ELF-1 (cell line): ENCODE measurements at places on chromosomes 16 and 17.

DNA sequence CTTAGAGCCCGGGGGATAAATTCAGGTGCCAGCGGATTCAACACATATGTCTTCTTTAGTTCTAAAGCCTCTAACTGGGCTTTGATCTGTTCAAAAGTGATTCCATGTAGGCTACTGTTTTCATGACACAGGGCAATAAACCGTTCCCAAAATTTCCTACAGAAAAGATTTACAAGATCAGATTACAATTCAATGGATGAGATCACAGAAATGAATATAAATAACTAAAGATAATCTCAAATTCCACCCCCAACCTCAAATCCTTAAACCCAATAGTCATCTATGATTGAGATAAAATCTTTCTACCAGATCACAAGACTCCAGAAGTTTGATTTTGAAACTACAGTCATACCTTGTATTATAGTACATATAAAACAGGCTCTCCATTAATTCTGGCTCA is 84.3 kb downstream of the CACNG1 start:
- DNase-seq, result no peak

GRCh38 chr17:7123844-7124243 is 9.2 kb upstream of the ASGR2 start:
- DNase-seq, result no peak

DNA sequence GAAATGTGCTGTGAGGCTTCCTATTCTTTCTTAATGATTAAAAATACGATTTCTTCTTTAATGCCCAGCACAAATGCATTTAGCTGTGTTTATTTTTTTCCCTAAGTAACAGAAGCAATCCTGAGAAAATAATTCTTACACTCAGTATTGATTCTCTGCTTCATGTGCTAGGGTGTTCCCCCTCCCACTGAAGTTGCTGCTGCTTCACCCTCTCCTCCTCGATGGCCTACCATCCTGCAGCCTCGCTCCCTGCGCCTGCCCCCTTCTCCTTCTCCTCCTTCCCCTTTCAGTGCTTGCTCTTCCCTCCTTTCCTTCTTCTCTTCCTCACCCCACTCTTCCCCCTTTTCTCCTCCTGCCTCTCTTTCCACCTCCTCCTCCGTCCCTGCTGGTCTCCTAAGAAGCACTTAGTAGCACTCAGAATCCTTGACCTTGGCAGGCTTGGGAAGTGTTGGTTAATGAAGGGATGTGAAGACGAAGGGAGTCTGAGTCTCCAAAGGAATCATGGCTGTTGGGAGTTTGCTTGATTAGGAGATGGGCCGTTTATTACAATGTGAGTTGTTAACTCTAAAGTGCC is 119.7 kb downstream of the RPTOR start:
- no peak for DNase-seq

GRCh38 chr17:10370016-10370608 is 2.7 kb downstream of the MYH13 start:
- no peak for DNase-seq

DNA sequence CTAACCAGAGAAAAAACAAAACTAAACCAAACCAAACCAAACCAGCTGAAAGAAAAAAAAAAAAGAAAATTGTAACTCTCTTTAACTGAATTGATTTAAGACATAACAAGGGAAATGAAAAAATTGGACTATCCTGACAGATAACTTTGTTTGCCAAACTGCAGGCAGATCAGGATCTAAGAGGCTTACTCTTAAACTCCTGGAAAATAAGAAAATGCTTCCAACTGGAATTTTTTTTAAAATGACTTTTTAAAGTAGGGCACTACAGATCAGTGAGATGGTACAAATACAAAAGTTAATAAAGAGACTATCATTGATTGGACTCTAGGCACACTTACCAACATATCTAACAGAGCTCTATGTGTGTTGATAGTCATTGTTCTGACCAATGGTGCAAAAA is 125.5 kb upstream of the KCNJ16 start:
- no peak for DNase-seq

- DNase-seq, result no peak
Measured at GRCh38 chr16:70444249-70445063, 5.6 kb upstream of the ST3GAL2 start.

GRCh38 chr16:89193576-89194293 is 6.6 kb downstream of the SLC22A31 start:
- DNase-seq, result no peak

DNA sequence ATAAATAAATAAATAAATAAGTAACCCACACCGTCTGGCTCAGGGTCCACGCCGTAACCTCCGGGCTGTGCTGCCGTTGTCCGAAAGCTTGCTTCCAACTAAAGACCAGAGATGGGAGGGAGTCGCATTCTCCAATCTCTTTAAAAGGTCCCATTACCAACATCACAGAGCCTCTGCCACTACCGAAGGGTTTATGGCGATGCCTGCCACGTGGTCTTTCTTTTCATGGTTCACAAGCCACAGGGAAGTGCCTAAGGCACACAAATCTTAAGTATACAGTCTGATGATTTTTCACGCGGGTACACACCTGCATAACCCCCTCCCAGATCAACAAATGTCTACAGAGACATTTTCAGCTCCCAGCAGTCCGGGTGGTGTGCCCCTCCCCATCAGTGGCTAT is 1.4 kb downstream of the COTL1 start:
- DNase-seq, result no peak

- DNase-seq, result peak; percentile 54
Measured at GRCh38 chr17:76384987-76385891, 830 bp downstream of the SPHK1 start.

DNA sequence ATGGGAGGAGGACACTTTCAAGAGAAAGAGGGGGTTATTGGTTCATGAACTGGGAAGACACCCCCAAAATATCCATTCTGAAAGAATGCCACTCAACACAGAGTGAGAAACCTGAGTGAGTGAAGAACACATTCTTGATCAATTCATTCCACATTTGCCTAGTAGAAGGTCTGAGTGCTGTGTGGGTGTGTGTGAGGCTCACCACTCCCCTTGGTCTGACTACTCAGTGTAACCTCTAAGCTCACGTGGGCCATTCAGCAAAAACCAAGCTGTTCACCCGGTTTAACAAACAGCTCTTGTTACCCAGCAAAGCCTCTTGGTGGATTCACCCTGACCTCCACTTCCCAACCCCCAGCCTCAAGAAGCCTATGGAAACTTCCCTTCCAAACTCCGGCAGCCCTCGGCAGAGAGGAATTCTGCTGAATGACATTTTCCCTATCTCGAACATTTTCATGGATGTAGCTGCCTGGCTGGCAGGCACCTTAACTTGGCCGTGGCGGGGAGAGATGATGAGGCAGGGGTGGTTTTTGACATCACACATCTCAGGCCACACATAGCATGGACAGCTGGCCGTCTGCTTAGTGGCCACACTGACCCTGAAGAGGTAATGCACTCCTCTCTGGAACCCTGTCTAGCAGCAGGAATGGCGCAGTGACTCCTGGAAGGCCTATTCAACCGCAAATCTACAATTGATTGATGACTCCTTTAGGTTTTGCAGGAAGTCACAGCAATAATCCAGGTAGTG is 11.6 kb downstream of the ST6GALNAC1 start:
- no peak for DNase-seq

- peak; percentile 69 for DNase-seq
Measured at GRCh38 chr16:28291651-28292626, at the start of gene SBK1. Gene SBK1, plus strand, starts transcription at chr16:28292525. Its CDS starts 24,867 bp downstream, at chr16:28317392.

DNA sequence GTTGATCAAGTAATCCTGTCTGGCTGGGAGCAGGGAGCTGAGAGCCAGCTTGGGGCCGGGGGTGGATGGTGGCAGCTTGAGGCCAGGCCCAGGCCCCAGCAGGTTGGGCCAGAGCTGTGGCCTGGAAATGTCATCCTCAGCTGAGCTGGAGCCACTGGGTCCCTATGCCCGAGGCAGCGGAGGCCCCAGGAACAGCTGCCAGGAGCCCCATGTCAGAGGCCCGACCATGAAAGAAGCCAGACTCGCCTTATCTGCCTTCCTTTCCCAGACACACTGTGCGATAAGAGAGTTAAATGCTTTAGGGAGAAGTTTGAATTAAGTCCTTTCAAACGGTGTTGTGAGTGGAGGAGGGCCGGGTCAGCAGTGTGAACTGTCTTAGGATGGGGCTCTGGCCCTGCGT is 3.5 kb downstream of the SMTNL2 start:
- peak; percentile 92 for DNase-seq

DNA sequence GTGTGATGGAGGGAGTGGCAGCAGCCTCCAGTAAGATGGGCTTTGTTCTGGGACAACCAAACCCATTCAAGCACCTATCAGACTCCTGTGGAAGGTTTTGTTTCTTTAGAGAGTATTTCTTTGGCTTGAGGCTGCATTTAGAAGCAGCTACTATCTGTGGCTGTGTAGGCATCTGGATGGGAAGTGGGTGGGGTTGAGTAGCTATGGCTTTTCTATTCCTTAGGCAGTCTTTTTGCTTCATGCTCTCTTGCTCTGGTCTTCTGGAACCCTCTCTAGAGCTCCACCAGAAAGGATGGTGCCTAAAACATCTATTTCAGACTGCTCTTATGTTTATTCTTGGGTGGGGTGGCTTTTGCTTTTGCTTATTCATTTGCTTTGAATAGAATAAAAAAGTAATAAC is 19.9 kb downstream of the TNRC6A start:
- peak; percentile 11 for DNase-seq

- DNase-seq, result peak; percentile 72
Measured at GRCh38 chr16:9258423-9259051, 167.1 kb downstream of the HAPSTR1 start.

DNA sequence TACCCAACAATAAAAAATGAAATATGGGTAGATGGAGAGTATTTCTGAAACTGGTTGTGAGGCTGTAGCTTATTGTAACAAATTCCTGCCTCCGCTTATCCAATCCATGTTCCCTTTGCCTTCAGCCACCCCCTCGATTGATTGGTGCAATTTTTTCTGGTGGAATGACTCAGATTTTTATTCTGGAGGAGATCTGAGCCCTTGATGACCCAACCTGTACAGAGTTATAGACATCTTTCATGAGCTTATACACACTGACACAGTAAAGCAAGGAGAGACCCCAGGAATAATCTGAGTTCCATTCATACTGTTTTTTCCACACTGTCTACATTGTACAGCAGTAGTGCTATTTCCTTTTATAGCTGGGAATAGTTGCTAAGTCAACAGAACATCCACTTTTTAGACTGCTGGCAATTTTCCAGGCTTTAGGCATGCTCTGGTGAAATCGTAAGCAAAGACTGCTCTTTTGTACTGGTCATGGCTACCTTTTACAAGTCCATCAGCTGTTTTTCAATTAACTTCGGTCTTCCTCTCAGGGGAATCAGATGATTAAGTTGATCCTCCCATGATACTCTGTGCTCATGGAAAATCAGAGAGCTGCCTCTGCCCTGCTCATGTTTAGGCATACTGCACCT is 30.1 kb downstream of the CCL4 start:
- DNase-seq, result no peak

- peak; percentile 60 for DNase-seq
Measured at GRCh38 chr17:31497994-31498826, 106.7 kb downstream of the RAB11FIP4 start.

- no peak for DNase-seq
Measured at GRCh38 chr16:25279491-25279890, 21.8 kb upstream of the ZKSCAN2 start.

DNA sequence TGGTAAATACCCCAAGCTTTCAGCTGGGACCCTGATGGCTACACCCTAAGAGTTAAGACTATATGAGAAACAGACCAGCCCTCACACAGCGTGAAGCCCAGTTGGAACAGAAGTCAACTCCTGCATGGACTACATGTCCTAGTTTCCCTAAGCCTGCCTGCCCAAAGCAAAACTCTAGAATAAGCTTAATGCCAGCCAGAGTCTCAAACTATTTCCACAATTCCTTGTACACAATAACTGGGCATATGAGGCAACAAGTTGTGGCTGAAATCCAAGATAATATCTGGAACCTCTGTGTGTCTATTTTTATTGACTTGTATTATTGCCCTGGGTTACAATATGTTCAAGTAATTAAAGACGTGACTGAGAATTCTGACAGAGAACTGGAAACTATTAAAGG is 19.4 kb downstream of the MYH10 start:
- DNase-seq, result no peak

DNA sequence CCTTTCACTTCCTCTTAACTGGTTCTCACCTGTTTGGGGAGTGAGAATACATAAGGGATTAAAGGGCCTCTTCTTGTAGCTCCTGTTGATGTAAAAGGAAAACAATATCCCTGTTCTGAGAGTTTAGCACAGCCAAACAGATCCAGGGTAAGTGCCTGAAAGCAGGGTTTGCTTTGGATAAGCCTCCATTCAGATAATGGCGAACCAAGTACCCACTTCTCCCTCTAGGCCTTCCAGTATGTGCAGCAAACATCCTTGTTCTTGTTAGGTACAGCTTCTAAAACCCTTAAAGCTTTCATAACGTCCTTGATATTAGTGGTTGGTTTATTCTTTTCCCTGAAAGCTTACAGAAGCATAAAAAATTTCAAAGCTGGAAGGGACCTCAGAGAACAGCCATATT is 130.6 kb upstream of the DNAH9 start:
- DNase-seq, result no peak

DNA sequence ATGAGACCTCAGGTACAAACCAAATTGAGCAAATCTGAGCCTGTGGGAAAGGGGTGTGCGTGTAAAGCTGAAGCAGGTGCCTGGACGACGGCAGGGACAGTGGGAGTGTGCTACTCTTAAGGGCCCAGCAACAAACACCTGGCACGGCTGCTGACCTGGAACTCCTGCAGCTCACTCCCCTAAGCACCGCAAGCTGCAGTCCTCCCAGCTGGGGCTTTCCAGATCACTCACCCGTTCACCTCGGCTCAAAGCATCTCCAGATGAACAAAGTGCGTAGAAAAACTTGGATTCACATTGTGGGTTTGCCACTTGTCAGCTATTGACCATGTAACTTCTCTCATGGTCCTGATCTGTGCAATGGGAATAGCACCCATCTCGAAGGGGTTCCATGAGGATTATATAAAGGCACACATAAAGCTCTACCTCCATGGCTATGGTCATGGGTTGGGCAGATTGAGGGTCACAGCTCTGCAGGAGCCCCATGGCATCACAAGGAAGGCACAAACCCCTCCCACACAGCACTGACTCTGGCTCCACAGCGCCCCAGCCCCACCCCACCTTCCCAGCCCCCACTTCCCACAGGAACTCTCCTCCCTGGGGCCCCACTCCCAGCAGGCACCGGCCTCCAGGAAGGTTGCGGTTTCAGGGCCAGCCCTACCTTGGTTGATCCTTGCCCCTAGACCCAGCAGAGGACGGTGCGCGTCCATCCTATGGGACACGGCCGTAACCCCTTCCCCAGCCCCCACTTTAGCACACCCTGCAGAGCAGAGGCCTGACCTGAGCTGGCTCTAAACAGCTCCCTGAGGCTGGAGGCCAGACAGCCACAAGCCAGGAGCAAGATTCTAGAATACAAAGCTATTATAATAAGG is 21.9 kb downstream of the ST3GAL2 start:
- DNase-seq, result no peak

DNA sequence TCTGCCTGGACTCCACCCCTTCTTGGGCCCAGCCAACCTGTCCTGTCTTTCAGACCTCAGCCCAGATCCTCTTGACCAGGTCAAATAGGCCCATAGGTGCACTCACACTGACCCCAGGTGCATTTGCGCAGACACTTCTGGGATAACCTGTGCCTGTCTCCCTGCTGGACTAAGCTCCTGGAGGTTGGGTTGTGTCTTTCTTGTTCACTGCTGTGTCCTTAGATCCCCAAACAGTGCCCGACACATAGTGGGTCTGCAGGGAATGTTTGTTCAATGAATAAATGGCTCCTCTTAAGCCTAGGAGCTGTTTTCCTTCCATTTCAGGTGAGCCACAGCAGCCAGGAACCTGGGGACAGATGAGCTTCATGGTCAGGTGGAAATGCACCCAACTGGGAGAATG is 48.9 kb downstream of the NLRP1 start:
- no peak for DNase-seq
